ENCODE measurements at places on chromosomes 1 and 21.

GRCh38 chr1:108190001-108190634, 10.0 kb downstream of the SLC25A24 start:
- no peak overlapping the region for H3K27ac ChIP-seq
- peaks cover 14% of the 10 kb centered on the region for H3K36me3 ChIP-seq
- H3K4me3 ChIP-seq, result no peak overlapping the region
- no peaks in the 10 kb centered on the region for H3K27me3 ChIP-seq
- no peaks in the 10 kb centered on the region for H3K4me1 ChIP-seq

DNA sequence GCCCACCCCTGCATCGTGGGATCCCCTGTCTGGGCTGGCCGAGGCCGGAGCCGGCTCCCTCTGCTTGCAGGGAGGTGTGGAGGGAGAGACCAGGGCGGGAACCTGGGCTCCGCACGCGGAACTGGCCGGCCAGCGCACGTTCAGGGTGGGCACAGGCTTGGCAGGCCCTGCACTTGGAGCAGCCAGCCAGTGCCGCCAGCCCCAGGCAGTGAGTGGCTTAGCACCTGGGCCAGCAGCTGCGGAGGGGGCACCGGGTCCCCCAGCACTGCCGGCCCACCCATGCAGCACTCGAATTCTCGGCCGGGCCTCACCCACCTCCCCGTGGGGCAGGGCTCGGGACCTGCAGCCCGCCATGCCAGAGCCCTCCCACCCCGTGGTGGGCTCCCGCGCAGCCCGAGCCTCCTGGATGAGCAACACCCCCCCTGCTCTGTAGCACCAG, 422.6 kb downstream of the AMY1C start:
- H3K36me3 ChIP-seq, result no peaks in the 10 kb centered on the region
- no peak for DNase-seq
- no peaks in the 10 kb centered on the region for H3K4me1 ChIP-seq
- no peaks in the 10 kb centered on the region for H3K27me3 ChIP-seq
- H3K4me3 ChIP-seq, result no peak overlapping the region
- no peak overlapping the region for H3K27ac ChIP-seq

DNA sequence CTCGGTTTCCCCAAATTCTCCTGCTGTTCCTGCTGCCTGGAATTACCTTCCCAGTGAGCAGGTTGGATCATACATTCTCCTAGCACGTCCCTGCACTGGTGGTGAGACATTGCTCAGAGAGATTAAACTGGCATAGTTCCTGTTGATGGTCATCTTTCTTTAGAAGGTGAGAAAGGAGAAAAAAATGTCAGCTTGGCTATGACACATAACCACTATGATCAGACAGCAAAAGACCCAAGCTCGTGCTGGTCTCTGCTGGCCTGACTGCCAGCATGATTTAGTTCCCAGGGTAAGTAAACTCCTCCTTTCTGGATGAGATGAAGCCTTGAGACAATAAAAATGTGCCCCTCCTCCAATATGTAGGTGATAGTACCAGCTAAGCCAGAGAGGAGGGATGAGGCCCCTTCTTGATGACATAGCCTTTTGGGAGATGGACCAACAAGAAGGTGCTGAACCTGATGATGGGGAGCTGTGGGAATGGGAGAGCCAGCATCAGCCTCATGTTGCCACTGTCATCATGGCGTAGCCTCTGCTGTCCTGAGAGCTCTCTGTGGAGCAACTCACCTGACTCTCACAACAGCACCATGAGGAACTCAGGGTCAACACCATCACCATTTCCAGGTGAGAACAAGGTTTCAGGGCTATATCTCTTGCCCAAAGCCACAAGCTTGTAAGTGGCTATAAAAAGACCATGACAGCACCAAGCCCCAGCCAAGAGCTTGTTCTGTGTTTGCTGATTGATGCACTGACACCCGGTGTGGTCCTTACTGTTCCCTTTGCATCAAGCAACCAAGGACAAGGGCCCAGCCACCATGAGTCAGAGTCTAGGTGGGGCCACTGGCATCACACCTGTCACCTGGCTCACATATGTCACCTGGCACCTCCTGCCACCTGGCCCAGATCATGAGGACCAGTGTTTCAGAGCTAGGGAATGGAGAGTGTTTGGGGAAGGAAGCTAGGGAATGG, 200.0 kb downstream of the MATN1 start:
- no peaks in the 10 kb centered on the region for H3K36me3 ChIP-seq
- DNase-seq, result no peak
- H3K27ac ChIP-seq, result peak overlapping the region; percentile 75

DNA sequence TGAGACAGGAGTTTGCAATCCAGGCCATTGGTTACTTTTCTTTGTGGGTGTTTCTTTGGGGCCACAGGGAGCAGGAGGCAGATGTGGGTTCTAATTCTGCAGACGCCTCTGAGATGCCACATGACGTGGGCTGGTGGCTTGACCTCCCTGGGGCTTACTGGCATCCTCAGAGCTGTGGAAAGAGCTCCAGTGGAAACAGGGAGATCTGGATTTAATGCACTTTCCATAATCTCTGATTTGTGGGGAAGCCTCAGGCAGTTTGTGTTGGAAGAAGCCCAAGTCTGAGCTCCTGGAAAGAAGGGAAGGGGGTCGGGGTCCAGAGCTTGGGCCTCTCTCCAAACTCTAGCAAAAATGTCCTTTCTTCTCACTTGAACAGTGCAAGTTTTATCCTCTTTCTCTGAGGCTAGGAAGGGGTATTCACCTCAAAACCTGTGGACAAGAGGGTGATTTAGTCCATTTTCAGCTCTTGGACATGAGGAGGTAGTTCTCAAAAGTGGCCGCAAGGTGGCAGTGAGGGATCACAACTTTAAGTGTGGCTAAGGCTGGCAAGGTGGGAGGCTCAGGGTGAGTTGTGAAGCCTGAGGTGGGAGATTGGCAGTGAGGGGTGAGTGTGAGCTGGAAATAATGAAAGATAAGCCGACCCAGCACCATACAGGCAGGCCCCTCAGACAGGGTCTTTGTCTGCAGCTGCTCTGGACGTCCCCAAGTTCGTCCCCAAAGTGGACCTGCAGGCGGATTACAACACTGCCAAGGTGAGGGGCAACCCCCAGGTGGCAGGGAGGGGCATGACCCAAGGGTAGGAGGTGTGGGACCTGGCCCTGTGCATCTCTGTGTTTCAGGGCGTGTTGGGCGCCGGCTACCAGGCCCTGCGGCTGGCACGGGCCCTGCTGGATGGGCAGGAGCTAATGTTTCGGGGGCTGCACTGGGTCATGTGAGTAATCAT, 9.2 kb downstream of the IKBKE start:
- DNase-seq, result no peak
- H3K27me3 ChIP-seq, result no peaks in the 10 kb centered on the region
- no peak overlapping the region for H3K4me3 ChIP-seq
- H3K27ac ChIP-seq, result no peak overlapping the region
- peaks cover 21% of the 10 kb centered on the region for H3K36me3 ChIP-seq
- H3K4me1 ChIP-seq, result peaks cover 4% of the 10 kb centered on the region

All from vagina (tissue), 2 donors.